ENCODE measurements at places on chromosomes 2 and 18.

DNA sequence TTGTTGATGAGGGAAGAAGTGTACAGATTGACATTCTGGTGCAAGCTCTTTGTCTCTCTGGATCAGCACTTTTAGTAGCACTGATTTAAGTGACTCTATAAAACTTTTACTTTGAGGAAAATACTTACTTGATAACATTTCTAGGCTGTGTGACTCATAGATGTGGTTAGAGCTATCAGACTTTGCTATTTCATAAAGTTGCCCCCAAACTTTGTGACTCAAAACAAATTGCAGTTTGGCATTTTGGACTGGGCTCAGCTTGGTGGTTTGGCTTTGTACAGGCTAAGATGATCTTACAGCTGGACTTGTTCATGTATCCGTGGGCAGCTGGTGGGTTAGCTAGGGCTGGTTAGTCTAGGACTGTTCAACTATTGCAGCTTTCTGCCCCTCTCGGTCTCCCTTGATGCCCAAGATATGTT lies 42.1 kb upstream of the GLS start:
- no peak for DNase-seq

- DNase-seq: no peak
Measured at GRCh38 chr2:192194866-192195547, at the start of gene TMEFF2. TMEFF2 (minus strand) TSS chr2:192194933; CDS start chr2:192194524, 409 bp downstream.

GRCh38 chr2:239545741-239546392 lies 145.0 kb upstream of the HDAC4 start:
- no peak for DNase-seq

- no peak for DNase-seq
Measured at GRCh38 chr18:44681076-44681970, 635 bp downstream of the SETBP1 start.

- DNase-seq: no peak
Measured at GRCh38 chr2:141923657-141924056, 207.2 kb downstream of the LRP1B start.

- no peak for DNase-seq
Measured at GRCh38 chr2:172233987-172234715, 131.5 kb upstream of the DLX2 start.

DNA sequence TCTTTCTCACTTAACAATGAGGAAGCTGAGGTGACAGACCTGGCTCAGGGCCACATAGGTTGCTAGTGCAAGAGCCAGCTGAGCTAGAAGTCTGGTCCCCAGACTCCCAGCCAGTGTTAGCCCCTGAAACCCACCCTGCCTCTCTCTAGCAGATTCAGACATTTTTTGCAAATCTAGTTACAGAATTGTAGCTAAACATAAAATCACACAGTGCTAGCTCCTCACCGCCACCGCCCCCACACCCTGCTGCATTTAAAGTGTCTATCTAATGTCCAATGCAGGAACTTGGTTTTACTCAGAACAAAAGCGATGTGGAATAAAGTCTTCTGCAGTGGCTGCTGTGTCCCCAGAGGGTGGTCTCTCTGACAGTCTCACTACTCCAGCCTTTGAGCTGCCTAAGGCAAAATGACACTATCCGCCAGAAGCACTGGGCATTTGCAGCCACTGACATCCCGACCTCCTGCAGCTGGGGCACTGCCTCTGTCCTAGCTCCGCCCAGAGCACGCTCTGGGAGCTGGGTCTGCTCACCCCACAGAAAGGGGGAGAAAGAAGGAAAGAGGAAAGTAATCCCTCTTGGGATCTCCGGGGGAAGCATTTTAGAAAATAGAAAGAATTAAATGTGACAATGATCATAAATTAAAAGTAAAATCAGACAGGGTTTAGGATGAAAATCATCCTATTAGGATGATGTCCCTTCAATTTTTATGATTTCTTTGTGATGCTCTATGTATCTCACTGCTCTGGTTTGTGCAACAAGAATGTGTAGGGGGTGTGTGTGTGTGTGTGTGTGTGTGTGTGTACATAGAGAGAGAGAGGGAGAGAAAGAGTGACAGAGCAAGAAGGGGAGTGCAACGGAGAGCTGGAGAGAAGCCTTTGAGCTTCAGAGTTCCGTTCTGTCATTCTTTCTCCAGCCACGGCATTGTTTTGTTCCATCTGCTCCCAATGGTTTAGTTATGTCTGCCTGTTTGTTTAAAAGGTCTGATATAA lies 50.5 kb upstream of the ST8SIA3 start:
- no peak for DNase-seq

GRCh38 chr18:63869374-63869773 lies 18.1 kb upstream of the SERPINB2 start:
- no peak for DNase-seq

DNA sequence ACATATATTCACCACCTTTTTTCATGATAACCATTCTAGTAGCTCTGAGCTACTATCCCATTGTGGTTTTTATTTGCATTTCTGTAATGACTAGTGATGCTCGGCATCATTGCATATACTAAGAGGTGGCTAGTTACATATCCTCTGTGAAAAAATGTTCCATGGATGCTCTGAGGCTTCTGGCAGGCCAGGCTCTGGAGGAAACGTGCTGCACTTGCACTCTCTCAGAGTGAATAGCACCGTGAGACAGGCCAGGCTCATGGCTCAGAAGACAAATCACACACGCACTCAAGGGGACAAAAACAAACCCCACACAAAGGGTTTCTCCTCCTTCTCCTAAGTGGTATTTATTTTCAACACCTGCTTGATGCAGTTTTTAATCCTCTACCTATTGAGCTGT lies 1085.3 kb upstream of the CNTNAP5 start:
- no peak for DNase-seq

- no peak for DNase-seq
Measured at GRCh38 chr2:151002959-151003600, 258.6 kb downstream of the RBM43 start.

- DNase-seq: no peak
Measured at GRCh38 chr2:11292464-11293255, 51.8 kb downstream of the ROCK2 start.

DNA sequence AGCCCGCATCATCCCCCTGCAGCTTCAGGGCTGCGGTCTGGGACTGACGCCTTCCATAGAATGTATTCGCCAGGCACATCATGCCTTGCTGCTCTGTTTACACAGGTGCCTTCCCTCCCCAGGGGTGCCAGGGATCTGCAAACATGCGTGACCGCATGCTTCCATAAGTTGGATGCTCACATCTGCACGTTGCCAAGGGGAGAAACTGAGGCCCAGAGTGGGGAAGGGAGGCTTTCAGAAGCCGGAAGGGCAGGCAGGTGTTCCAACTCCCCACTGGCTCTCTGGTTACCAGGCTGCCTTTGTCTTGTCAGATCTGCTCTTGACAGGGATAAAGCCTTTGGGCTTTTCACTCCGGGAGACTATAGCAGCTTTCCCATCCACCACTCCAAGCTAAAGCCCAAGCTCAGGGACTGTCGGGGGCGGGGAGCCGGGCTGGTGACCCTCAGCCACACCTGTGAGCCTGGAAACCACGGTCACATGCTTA lies 125.8 kb upstream of the TNP1 start:
- DNase-seq: no peak

GRCh38 chr2:94990956-94991355 lies 34.6 kb upstream of the MAL start:
- DNase-seq: no peak

- DNase-seq: no peak
Measured at GRCh38 chr18:21081426-21081825, 30.2 kb downstream of the ROCK1 start.

GRCh38 chr2:70472221-70472890 lies 81.3 kb downstream of the TGFA start:
- DNase-seq: no peak

DNA sequence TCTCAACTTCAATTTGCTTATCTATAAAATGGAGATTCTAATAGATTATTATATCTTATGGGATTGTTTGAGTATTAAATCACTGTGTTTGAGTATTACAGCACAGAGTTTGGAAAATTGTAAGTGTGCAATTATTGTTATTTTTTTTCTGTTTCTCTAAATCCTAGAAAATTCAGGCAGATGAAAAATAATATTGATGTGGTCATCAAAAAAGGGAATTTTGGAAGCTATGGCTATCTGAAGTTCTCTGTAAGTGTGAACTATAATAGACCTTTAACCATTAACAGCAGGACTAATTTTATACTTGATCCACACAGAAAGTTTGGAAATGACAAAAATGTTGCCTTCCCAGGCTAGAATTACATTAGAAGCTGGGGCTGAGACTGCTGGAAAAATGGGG lies 393.2 kb downstream of the SUCLG1 start:
- no peak for DNase-seq

DNA sequence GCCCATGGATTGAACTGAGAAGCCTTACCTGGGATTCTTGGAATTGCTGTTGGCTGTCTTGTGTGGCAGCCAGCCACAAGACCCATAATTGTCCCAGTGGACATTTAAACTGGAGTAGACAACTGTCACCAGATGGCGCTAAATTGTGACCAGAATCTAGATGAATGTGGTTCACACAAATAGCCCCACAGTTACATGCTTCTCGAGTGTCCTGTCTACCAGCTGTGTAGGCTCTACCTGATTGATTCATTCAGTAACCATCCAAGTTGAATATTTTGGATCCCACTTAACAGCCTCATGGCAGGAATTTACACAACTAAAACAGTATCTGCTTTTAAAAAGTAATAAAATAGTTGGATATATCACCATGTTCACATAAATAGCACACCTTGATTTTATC lies 73.2 kb downstream of the MAP4K4 start:
- no peak for DNase-seq

DNA sequence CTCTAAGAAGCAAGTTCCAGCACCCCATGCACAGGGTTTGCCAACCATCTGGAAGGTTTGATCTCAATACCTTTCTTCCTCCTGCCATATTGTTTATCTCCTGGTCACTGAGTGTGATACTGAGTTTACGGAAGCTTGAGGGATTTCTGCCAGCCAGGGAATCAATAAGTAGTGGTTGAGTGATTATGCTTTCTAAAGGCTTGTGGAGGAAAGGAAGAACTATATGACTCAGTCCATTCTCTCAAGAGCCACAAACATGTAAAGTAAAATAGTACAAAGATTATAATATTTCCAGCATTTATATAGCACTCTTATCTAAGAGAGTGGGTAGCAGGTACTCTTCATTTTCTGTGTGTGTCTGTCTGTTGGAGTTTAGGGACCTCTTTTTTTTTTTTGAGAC lies 49.2 kb downstream of the SLC4A3 start:
- DNase-seq: no peak

DNA sequence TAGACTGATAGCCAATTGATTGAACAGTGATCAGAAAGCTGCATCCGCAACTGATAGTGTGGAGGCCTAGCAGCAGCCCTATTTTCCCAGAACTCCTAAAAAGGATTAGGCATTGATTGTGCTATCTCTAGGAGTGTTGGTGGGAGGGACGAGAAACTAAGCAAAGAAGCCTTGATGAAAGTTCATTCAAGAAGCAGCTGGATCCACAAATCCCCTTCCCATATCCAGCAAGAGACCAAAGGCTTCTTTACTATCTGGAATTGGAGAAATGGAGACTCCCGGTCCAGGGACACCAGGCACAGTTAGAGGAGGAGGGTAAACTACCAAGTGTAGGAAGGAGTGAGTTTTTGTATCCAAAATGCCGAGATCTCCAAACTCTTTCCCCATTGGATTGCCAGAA lies 151.5 kb downstream of the ALK start:
- DNase-seq: no peak

GRCh38 chr2:206565666-206566065 lies 76.6 kb upstream of the FAM237A start:
- no peak for DNase-seq

GRCh38 chr2:43405829-43406228 lies 179.4 kb upstream of the ZFP36L2 start:
- no peak for DNase-seq

GRCh38 chr2:174722942-174723592 lies 41.2 kb downstream of the CHRNA1 start:
- DNase-seq: no peak

DNA sequence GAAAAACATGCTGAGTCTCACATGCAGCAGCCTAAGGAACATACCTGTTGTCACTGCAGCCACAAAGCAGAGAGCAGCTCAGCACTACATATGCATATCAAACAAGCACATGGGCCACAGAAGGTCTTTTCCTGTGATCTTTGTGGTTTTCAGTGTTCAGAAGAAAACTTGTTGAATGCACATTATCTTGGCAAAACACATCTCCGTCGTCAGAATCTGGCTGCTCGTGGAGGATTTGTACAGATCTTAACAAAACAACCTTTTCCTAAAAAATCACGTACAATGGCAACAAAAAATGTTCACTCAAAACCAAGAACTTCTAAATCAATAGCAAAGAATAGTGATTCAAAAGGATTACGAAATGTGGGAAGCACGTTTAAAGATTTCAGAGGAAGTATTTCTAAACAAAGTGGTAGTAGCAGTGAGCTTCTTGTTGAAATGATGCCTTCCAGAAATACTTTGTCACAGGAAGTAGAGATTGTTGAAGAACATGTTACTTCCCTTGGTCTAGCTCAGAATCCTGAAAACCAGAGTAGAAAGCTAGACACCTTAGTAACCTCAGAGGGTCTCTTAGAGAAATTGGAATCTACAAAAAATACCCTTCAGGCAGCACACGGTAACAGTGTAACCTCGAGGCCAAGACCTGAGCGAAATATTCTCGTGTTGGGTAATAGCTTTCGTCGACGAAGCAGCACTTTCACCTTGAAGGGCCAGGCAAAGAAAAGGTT lies 34.1 kb downstream of the ZNF407 start:
- DNase-seq: no peak

DNA sequence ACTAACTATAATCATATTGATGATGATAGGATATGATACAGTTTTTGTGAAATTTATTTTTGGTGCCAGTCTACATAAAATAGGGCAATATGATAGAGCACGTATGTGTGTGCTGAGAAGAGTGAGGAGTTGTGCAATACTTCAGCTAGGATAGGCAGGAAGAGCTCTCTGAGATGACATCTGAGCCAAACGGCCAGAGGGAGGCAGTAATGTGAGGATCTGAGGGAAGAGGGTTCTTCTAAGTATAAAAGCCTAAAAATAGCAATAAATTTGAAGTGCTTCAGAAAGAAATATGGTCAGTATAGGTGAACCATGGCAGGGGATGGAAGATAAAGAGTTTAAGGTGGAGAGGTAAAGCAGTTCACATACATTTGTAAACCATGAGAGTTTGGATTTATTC lies 102.5 kb downstream of the OLA1 start:
- DNase-seq: no peak

DNA sequence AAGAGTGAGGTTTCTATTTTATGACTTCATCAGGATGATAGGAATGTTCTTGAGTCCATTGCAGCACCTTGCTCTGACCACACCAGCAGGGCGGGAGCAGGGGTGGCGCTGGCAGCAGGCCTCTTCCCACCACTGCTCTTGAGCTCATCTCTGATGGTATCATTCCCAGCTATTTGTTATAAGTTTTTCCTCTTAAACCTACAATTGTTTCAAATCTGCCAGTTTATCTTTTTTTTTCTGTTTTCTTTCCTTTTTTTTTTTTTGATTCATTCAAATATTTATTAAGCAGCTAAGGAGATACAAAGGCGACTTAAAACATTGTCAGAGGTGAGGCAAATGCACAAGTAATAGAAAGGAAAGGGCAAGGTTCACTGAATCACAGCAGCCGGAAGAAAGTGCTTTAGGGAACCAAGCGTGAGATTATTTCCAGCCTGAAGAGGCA lies 28.7 kb downstream of the NIFK start:
- no peak for DNase-seq

GRCh38 chr2:99850084-99850710 lies 292.2 kb downstream of the AFF3 start:
- no peak for DNase-seq
